ENCODE measurements at places on chromosomes 6 and 20.

- DNase-seq: no peak
These were observed 680.4 kb upstream of the IMPG1 start for GRCh38 chr6:76752841-76753240.

- DNase-seq: no peak
These were observed 635.3 kb upstream of the MARCKS start for GRCh38 chr6:113221850-113222249.

DNA sequence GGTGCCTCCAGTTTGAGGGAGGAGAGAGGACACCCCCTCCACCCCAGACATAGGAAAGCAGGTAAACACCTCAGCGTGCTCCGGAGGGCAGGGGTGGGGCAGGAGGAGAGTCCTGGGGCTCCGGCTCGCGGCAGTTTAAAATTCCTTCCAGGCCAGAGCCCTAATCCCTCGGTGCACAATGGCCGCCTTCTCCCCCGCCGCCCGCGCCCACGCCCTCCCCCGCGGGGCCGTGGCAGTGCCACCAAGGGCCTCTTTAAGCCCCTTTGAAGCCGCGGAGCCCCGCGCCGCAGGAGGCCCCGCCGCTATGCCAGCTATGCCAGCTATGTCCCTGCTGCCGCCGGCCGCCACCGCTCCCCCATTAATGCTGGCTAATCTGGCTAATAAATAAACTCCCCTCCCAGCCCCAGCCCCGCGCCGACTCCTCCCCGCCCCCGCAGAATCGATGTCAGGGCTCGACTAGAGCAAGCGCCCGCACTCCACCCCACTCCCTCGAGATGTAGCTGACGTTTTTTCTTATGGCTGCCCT, 125.1 kb downstream of the MRPL14 start:
- DNase-seq: no peak

GRCh38 chr6:138098306-138098705, 8.9 kb downstream of the PERP start:
- DNase-seq: no peak

DNA sequence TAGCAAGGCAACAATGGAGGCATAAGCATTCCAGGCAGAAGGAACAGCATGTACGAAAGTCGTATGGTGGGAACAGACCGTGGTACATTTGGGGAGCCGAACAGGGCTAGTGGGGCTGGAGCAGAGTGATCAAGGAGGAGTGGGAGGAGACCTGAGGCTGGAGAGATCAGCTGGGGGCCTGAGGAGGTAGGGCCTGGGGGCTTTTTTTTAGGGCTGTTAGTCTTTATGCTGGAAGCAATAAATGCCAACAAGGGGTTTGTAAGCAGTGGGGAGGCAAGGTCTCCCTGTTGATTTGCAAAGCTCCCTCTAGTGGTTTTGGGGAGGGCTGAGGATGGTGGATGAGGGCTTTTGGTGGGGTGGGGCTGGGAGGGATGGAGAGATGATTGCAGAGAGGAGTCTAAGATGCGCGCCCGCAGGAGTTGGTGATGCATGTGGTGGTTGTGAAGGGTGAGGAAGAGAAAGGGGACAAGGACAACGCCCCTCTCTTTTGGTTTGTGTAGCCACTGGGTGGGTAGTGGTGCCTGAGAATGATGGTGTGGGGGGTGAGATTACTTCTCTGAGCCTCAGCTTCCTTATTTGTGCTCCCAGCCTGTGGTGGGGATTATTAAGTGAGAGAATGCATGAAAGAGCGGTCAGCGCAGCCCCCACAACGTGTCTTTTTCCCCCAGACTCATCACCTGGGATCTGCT, 74.1 kb upstream of the TOX2 start:
- DNase-seq: no peak

- DNase-seq: no peak
These were observed 48.1 kb upstream of the CHRNA4 start for GRCh38 chr20:63409066-63409833.

GRCh38 chr6:44858998-44859397, 469.1 kb upstream of the RUNX2 start:
- DNase-seq: no peak

DNA sequence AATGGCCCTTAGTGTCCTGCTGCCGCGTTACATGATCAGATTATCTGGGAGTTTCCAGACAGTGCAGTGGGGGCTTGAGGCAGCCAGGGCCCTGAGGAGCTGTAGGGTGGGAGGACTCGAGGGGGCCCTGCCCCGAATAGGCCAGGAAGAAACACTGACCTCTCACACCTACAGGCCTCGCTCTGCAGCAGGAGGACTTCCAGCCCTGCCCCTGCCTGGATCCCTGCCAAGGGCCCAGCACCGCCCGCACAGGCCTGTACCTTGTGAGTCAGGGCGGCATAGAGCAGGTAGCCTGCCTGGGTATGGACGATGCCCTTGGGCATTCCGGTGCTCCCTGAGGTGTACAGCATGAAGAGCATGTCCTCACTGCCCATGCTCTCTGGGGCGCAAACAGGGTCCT, 30.1 kb upstream of the APMAP start:
- no peak for DNase-seq

DNA sequence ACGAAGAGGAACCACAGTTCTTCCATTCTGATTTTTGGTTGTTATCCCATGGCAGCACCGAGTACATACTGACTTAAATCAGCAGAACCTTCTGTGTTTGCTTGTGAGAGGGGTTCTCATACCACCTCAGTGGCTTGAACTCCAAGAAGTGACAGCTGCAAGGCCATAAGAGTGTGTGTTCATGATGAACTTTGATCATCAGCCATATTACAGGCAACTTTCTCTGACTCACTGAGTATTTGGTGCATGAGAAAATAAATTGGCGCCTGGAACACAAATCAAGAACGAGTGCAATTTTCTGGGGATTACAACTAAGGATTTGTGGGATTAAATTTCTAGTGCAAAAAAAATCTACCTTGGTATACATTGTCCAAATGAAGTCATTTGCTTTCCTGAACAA, 68.9 kb downstream of the CYP39A1 start:
- DNase-seq: no peak

- no peak for DNase-seq
These were observed 681.1 kb downstream of the DHX35 start for GRCh38 chr20:39643292-39643691.

GRCh38 chr6:137015943-137016342, 28.8 kb downstream of the IL20RA start:
- no peak for DNase-seq

GRCh38 chr6:81451787-81452186, 300.7 kb downstream of the TENT5A start:
- peak; percentile 82 for DNase-seq

DNA sequence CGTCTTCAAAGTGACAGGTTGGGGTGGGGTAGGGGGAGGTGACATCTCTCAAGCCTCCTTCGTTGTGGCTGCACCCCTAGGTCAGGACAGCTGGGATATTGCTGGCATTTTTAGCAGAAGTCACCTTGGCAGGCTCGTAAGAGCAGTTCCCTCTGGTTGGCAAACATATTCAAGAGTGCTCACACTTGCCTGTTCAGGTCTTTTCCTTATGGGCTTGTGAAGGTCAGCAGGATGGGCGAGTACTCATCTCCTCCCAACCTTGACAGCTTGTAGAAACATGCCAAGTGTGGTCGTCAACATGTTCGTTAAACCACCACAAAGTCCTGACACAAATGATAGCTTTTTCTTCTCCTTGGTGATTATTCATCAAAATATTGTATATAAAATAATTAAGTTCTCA, 113.6 kb downstream of the HDGFL1 start:
- no peak for DNase-seq

DNA sequence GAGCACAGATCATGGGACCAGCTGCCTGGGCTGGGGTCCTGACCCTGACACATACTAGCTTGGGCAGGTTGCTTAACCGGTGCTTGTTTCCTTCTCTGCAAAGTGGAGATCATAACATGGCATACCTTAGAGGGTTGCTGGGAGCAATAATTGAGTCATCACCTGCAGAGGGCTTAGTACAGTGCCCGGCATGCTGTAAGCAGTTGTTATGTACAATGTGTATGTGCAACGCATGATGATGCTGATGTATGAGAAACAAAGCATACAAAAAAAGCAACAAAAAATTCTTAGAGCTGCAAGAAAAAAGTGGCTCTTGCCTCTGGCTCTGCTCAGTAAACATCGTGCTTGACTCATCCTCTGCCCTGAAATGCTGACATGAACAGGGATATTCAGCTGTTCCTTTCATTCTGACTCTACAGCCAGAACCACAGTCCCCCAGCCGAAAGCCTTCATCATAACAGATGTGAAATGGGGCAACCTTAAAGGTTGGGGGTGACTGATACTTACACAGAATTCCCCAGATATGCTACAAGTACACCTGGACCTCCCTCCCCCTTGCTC, 91.7 kb downstream of the CLIC5 start:
- DNase-seq: no peak

DNA sequence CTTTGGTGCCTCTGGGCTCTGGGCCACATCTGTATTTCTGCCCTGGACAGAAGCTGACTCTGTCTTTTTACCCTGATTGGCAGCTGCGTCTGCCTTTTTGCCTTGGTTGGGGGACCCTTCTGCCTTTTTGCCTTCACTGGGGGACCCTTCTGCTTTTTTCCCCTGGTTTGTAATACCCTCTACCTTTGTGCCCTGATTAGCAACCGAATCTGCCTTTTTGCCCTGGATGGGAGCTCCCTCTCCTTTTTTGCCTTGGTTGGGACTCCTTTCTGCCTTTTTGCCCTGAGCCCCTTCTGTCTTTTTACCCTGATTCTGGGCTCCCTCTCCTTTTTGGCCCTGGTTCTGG, 23.4 kb downstream of the RRBP1 start:
- DNase-seq: no peak

DNA sequence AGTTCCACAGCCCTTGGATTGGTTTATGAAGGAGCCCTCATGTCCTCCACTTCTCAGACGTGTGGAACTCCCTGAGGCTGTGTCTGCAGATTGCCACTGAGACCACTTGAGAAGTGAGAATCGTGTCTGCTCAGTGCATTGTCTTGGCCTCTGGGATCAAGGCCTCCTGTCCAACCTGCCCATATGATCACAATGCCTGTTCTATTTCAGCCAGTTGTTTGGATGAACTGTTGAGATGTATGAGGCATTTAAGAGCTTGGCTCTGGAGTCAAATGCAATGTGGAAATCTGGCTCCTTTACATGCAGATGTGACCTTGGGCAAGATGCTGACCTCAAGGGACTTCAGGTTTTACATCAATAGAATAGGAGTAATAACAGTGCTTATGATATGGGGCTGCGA, 125.9 kb downstream of the SLC24A3 start:
- DNase-seq: no peak

GRCh38 chr6:156430386-156430785, 346.8 kb upstream of the ARID1B start:
- DNase-seq: no peak

GRCh38 chr20:4152696-4153235, 137.4 kb upstream of the RNF24 start:
- DNase-seq: no peak

- no peak for DNase-seq
These were observed 48.4 kb downstream of the CEP43 start for GRCh38 chr6:167047554-167047953.

- DNase-seq: no peak
These were observed 3.1 kb upstream of the PCNA start for GRCh38 chr20:5122873-5123260.

DNA sequence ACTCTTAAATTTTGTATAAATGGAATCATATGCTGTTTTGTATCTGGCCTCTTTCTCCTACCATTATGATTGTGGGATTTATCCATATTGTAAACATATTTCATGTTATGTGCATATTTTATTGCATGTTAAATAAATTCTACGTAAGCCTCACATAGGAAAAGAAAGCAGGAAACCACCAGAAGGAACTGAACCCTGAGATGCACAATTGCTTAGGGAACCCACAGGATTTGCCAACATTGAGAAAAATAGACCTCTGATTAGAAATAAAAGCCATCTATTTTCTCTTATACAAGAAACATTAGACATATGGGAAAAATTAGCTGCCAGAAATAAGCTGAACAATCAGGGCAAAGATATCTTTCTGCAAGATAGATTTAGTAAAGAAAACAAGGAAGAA, 111.2 kb upstream of the CARMIL1 start:
- DNase-seq: no peak

GRCh38 chr20:42549496-42549895, 640.2 kb downstream of the PTPRT start:
- DNase-seq: no peak

- no peak for DNase-seq
These were observed 130.4 kb downstream of the OLIG3 start for GRCh38 chr6:137363805-137364138.

DNA sequence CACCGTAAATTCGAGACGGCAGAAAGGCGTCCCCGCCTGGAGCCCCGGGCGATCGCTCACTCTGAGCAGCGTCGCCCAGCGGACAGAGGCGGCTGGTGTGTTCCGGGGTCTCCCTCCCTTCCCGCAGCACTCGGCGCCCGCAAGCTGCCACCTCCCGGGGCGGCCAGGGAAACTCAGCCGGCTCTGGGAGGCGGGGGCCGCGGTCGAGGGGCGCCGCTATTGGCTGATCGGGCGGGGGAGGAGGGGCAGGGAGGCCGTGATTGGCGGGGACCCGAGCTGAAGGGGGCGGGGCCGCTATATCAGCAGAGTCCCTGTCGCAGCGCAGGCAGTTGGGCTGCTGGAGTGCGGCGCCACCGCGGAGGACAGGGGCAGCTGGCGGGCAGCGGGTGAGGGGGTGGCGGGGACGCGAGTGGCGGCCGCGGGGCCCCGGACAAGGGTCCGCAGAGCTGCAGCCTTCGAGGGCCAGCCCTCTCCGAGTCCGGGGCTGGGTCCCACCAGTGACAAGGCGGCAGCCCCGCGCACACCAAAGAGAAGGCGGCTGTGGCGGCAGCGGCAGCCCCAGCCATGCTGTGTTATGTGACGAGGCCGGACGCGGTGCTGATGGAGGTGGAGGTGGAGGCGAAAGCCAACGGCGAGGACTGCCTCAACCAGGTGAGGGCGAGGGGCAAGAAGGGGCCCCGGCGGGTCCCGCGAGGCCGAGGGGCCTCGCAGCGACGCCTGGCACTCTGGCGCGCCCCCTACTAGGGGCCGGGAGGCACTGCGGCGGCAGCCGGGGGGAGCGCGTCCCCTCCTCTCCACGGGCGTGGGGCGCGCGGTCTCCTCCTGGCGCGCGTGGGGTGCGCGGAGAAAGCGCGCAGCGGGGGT, at the start of gene MYLIP:
Gene MYLIP, plus strand, starts transcription at position 328 of the 864 bp plus-strand sequence. Its CDS starts 237 bp downstream, at position 565.
- DNase-seq: peak; percentile 59

DNA sequence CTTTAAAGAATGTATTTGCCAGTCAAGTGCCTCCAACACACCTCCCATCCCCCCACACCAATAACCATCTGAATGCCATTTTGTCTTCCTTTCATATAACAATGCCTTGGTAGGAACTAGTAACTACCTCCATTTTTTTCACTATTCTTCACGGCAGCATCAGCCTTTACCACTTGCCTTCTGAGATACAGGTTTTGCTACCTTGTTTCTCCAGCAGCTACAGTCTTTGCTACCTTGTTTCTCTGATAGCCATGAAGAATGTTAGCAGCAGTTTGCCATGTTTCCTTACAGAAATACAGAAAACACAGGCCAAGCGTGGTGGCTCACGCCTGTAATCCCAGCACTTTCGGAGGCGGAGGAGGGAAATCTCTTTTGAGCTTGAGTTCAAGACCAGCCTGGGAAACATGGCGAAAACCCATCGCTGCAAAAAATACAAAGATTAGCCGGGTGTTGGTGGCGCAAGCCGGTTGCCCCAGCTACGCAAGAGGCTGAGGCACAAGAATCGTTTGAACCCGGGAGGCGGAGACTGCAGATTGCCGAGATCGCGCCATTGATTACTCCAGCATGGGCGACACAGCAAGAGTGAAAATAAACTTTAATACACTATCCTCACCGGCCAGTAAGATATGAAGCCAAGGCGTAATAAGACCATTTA, 100.9 kb downstream of the HFE start:
- no peak for DNase-seq

- DNase-seq: no peak
These were observed 1.1 kb upstream of the TCF15 start for GRCh38 chr20:611047-611842.
